Dermis microvascular lymphatic vessel endothelial cell (primary cell): ENCODE measurements at places on chromosomes 2 and 18. TPM values are rescaled to one million over a fixed set of nuclear protein-coding genes. Genes with fewer than 3 reads are reported as not detected.

The CFAP210 gene
- not detected in 2 replicates for total RNA-seq

The DIPK1C gene
- total RNA-seq, result not detected in 2 replicates

The SCN9A gene
- total RNA-seq, result 0.25 and 0.51 TPM in 2 replicates

The SH3RF3 gene
- total RNA-seq, result 4.5 and 8.9 TPM in 2 replicates

The SALL3 gene
- not detected in 2 replicates for total RNA-seq

The LDLRAD4 gene
- total RNA-seq, result 6.7 and 20.9 TPM in 2 replicates

The ALPP gene
- total RNA-seq, result not detected in 2 replicates

The ADAM23 gene
- 0.77 and 1.0 TPM in 2 replicates for total RNA-seq

The LRRC30 gene
- total RNA-seq, result not detected in 2 replicates

The SYT4 gene
- total RNA-seq, result not detected in 2 replicates
